KBM-7 (cell line): ENCODE measurements at places on chromosomes 4 and X.

DNA sequence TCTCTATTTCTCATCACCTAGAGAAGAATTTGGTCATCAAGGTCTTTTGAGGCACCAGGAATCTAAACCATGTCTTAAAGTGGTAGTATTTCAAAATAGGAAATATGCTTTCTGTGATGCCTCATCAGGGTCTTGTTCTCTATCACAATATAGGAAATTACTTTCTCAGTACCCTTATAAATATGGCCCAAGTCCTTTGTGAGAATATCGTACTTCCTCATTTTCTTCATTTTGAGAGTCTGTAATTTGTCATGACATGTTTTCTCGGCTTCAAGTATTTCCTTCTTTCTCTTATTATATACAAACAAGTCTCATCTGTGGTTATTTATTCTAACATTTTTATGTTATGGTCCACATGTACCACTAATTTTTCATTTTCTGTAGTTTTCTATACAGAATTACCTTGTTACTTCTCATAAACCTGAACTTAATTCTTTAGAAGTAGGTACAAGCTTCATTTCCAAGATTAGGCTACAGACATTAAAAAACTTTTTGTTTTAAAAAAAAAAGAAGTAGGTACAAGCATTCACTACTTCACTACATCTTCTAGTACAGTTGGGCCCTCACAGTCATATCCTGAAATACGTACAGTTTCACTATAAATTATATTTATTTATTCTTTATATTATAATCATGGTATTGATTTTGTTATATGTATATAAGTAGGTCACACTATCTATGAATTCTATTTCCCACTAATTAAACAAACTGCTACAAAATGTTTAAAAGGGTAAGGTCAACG, 54.4 kb downstream of the KLHL13 start:
- DNase-seq = peak; percentile 49

DNA sequence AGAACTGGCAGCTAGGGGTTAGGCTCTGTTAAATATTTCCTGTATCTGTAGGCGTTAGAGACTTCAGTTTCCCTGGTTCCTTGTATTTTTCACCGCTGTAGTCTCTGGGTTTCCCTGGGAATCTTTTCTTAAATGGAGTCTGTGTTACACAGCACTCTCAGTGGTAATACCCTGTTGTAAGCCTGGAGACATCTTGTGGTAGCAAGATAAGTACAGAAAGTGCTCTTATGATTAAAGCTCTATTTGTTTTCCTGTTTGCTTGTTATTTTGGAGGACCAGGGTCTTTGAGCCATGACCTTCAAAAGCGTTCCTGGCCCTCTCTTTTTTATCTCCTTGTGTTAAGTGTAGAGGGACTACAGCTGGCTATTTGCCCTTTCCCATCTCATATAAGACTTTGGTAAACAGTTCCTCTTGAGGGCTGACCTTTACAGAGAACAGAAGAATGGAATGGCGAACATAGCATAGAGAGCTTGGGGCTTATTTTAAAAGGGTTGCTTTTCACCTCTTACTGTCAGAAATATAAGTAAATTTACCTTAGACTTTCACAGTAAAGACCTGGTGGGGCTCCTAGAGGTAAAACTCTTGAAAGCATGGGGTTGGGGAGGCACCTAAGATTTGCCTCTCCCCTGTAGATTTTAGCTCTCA, 782.5 kb downstream of the FAT4 start:
- no peak for DNase-seq

- DNase-seq = no peak
Observed at GRCh38 chr4:176675810-176676209, 116.9 kb downstream of the VEGFC start.

GRCh38 chr4:92387459-92388069, 83.8 kb downstream of the GRID2 start:
- peak; percentile 72 for DNase-seq

DNA sequence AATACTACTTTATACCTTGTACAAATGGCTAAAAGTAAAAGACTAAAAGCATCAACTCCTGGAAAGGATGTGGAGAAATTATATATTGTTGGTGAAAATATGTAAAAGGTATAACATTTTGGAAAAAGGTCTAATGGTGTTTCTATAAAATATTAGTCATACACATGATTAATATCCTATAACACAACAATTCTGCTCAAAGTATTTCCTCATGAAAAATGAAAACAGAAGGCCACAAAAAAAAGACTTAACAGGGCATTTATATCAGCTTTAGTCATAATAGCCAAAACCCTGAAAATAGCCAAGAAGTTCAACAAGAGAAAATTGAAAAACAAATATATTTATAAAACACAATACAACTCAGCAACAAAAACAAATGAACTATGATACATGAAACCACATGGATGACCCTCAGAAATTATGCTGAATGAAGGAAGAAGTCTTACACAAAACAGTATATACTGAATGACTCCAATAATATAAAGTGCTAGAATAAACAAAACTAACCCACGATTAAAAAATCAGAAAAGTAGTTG, 38.8 kb downstream of the TBCK start:
- DNase-seq = no peak

DNA sequence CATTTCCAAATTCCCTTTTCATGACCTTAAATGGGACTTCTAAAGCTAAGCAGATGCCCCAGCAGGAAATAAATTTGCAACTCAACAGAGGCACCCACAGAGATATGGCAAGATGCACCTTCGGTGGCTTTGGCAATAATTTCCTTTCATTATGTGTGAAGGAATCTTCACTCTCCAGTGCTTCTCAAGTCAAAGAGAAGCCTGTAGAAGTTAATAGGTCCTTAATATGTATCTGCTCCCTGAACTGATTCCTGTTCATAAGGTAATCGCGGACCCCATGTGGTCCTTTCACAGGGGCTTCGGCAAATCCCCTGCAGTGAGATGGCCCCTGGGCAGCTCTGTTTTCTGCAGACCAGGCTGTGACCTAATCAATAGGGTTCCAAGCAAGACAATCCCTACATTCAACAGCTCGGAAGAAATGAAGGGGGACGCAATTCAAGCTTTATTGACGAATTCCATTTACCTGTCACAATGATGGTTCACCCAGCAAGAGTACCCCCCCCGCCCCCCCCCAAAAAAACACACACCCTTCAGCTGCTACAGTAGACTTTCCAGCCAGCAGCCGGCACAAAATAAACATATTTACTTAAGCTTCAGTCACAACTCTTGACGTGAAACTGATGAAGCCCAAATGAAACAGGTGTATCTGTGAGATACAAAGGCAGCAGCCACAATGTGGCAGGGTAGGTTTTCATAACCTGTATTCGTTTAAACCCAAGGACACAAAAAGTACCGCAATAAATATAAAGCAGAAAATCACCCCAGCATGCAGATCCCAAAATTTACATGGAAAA, 35.3 kb downstream of the FAT1 start:
- no peak for DNase-seq

- DNase-seq = no peak
Observed at GRCh38 chr4:124890522-124890921, 178.0 kb upstream of the ANKRD50 start.

GRCh38 chrX:44456685-44457084, 86.0 kb downstream of the FUNDC1 start:
- peak; percentile 40 for DNase-seq

- DNase-seq = no peak
Observed at GRCh38 chr4:24765376-24765988, 29.9 kb upstream of the SOD3 start.

DNA sequence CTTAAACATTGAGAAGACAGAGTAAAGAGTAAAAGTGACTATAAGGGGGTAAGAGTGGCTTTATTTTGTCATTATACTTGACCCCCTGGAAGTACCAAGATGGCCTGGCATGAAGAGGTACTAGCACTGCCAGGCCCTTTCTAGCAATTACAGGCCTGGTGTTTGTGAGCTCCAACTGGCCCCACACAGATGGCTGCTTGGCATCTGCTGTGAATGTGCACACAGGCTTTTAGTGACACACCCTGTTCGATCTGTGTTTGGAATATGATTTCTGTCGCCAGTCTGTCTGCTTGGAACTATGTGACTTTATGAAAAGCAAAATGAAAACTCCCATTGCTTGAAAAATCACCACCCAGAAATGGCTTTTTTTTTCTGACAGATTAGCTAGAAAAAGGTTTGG, 123.3 kb downstream of the CLCN4 start:
- no peak for DNase-seq

- DNase-seq = no peak
Observed at GRCh38 chr4:147482281-147482680, 1.4 kb downstream of the EDNRA start.

DNA sequence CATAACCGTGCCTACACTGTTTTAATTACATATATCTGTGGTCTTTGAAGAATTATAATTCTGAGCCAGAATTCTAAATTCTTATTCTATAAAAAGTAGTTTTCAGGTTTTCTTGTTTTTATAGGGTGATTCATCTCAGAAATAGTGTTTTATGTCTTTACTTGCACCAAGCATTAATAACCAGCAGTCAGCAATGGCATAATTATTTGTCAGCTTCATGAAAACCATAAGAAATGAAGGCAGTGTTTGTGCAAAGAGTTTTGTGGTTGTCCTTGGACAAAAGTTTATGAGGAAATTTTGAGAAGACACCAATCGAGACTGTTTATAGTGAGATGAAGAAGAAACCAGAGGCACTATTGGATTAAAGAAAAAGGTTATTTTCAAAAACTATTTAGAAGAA, 37.2 kb downstream of the EDNRA start:
- DNase-seq = no peak

DNA sequence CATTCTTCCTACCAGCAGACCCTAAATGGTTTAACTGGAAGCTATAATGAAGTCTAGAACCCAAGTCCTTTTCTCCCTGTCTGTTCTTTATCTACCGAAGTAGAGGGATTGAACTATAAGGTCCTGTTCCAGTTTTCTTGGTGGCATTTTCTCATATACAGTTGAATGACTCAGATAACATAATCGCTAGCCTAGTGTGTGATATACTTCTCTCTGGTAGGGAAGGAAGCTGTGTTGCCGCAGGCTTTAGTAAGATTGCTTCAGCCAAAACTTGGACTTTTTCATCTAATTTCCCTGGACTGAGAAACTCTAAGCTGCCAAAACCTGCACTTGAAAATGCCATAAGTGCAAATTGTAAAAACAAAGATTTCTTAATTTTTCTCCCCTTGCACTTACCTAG, 123.4 kb downstream of the NWD2 start:
- no peak for DNase-seq

DNA sequence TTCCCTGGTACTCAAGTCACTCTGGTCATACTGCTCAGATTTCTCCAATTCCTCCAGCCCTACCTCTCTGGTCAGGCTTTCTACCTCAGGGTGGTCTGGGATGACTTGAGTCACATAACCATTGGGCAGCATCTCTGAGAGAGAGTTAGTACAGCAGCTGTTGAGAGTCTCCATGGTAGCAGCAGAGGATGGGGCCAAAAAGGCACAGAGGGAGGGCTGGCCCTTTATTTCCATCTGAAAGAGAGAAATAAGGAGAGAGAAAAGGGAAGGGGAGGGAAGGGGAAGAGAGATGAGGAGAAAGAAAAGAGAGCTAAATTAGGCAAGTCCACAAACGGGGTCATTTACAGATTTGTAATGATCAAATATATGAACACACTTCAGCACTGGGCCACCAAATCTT, 149.1 kb upstream of the ARHGEF9 start:
- DNase-seq = no peak
